ENCODE measurements at places on chromosomes 4 and X.

GRCh38 chrX:437661-438390 lies 51.1 kb upstream of the PPP2R3B start:
- DNase-seq, result no peak

GRCh38 chrX:45771560-45772340 lies 571.1 kb upstream of the DIPK2B start:
- peak; percentile 48 for DNase-seq

GRCh38 chr4:111323496-111323895 lies 700.6 kb upstream of the PITX2 start:
- no peak for DNase-seq

GRCh38 chrX:15947648-15948317 lies 93.2 kb upstream of the AP1S2 start:
- DNase-seq, result no peak

GRCh38 chrX:103330681-103331288 lies 746 bp downstream of the TCEAL7 start:
- no peak for DNase-seq

- DNase-seq, result no peak
Observed at GRCh38 chr4:185708348-185708747, 103.6 kb downstream of the SORBS2 start.

DNA sequence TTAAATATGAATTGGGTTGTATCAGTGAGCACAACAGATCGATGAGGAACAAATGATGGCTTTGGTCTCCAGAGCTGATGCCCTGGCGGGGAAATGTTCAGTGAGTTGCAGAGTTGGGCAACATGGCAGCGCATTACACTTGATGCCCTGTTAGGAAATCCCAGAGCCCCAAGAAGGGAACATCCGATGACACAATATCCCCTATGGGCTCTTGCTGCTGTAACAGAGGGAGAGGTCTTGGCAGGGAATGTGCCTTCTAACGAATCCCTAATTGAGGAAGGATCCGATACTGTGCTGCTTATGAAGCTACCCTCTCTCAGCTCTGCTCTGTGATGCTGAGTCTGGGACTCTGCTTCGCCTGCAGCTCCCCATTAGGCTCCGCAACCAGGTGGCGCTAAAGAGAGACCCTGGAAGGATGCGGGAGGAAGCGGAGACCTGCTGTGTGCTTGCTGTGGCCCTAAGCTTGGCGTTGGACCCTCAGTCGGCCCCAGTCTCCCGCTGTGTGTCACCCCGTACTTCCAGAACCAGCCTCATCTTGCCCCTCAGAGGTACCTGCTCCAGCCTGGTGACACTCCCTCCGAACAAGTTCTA lies 38.9 kb downstream of the PDHA1 start:
- DNase-seq, result peak; percentile 54

- DNase-seq, result no peak
Observed at GRCh38 chr4:23763559-23763958, 126.3 kb downstream of the PPARGC1A start.

- DNase-seq, result no peak
Observed at GRCh38 chr4:1871471-1872021, 353 bp downstream of the NSD2 start.

DNA sequence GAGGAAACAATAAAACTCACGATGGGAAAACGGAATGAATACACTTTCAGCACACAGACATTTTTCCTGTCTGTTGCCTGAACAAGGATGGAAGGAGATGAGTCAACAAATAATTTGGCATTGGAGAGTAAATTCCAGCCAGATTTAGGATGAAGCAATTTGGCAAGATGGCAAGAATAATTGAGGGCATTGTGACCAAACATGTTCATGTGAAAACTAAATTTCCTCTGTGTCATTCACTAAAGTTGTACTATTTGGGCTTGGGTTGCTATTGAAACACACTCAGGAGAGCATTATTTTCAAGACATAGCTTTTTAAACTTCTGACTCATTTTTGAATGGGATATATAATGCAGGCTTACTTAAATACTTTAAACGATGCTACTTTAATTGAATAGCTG lies 1614.4 kb downstream of the PCDH19 start:
- DNase-seq, result no peak

GRCh38 chrX:48919360-48919841 lies 577 bp upstream of the PIM2 start:
- no peak for DNase-seq

DNA sequence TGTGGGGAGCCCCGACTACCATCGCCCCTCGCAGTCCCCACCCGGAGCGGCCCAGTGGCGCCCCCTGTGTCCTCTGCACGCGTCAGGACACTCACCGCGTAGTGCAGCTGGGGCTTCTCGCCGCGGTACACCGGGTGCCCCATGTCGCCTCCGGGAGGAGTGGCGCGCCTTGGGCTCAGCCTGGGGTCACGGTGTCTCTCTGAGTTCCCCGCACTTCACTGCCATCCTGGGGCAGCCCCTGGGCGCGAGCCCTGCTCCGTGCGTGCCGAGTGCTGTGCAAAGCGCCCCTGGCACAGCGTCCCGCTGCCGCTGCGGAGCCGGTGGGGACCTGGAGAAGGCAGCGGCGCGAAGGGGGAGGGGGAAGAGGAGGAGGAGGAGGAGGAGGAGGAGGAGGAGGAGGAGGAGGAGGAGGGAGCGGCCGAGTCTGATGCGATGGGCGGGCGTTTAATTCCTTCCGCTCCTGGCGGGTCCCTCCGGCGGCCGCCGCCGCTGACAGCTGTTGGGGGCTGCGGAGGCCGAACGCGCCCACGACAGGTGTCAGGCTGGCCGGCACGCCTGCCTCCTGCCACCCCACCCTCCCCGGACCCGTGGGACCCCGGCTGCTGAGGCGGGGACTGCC lies 134.3 kb downstream of the AMELX start:
- DNase-seq, result peak; percentile 1

- DNase-seq, result no peak
Observed at GRCh38 chrX:120731386-120731785, 101.5 kb upstream of the C1GALT1C1 start.

- no peak for DNase-seq
Observed at GRCh38 chr4:137394018-137394417, 138.3 kb downstream of the PCDH18 start.

- no peak for DNase-seq
Observed at GRCh38 chr4:89373394-89373793, 65.8 kb upstream of the GPRIN3 start.

DNA sequence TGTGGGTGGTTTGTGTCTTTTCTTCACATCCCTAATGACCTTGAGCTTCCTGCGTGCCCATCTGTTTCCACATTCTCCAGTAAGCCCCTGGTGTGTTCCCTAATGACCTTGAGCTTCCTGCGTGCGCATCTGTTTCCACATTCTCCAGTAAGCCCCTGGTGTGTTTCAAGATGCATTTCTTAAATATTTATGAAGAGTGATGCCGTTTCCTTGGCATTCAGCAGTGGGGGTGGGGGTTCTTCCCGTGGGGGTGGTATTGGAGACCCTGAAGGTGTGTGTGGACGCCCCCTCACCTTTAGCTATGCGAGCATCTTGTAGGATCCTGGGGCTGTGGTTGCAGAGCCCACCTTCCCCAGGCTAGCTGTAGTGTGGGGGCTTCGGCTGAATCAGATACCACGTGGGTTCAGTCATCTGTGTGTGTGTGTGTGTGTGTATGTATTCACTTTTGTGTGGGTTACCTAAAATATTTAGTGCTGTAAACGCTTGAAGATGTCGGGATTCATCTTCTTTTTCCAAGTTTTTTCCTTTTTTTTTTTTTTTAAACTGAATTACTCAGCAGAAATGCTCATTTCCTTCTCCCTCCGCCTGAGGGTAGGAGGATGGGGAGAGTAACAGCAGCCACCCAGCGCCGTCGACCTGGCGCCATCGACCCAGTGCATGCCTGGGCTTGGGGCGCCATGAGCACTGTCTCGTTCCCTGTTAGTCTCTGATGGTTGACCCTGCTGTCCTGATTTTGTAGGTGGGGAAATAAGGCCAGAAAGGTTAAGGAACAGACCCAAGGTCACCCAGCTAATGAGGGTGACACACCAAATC lies 9.9 kb downstream of the NSG1 start:
- DNase-seq, result no peak

Data from stimulated activated CD4-positive, alpha-beta T cell treated with anti-CD3 and anti-CD28 coated beads, Interleukin-4, amount 100 ng/mL, for 1 hour (primary cell).